Epithelial cell of prostate (primary cell): ENCODE measurements at places on chromosomes 3 and 15.

DNA sequence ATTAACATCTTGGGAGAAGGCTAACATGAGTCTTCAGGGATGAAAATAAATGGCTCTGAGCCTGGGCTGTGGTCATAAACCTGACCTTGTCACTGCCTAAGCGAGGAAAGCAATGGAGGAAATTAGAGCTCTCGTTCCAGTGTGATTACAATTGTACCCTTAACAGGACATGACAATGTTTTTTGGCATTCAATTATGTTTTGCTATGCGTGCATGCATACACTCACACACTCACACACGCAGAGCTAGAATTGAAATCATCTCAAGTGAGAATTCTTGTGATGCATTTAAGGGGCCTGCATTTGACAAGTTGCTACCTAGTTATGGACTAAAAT is 24.1 kb downstream of the ZNF80 start:
- DNase-seq = no peak

DNA sequence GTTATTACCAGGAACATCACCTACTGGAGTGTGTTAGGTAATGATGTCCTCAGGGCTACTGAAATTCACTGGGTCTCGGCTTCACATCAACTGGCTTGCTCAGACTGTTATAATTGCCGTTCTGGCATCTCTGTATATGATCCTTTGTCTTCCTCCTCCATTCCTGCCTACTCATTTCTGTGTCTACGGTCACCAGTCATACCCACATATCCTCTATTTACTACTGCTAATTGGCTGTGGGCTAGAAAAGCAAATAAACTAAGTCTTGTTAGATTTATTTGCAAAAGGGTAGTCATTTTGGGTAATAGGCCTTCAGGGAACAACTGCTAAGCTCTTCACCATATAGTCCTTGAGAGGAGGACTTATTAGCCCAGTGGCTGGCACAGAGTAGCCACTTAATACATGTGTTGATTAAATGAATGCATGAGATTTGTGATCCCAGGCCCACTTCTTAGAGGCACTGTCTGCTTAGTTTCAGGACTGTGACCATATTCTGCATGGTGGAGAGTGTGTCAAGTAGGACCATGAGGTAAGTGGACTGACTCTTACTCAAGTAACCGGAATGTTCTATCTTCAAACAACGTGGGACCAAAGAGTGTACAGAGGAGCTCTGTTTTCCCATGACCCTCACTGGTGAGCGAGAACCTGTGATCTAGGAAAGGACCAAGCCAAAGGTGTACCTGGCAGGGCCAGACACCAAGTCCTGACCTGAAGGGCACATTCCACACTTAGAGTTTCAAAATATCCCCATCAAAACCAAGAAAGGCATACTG is 13.2 kb downstream of the ZDHHC3 start:
- no peak for DNase-seq

DNA sequence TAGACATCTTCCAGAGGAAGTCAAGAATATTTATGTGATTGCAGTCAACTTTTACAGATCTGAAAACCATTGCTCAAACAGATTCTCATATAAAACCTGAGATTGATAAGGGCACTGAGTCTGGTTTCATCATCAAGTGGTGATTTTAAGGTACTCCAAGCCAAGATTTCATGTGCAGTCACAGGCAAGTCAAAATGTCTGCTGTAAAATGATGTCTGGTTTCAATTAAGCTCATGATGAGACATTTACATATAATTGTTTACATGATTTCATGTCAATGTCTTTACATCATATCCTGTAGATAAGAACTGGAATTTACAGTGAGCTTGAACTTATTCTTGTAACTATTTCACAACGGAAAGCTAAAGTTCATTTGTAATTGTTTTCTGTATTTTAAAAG is 1215.5 kb downstream of the ROBO2 start:
- no peak for DNase-seq

DNA sequence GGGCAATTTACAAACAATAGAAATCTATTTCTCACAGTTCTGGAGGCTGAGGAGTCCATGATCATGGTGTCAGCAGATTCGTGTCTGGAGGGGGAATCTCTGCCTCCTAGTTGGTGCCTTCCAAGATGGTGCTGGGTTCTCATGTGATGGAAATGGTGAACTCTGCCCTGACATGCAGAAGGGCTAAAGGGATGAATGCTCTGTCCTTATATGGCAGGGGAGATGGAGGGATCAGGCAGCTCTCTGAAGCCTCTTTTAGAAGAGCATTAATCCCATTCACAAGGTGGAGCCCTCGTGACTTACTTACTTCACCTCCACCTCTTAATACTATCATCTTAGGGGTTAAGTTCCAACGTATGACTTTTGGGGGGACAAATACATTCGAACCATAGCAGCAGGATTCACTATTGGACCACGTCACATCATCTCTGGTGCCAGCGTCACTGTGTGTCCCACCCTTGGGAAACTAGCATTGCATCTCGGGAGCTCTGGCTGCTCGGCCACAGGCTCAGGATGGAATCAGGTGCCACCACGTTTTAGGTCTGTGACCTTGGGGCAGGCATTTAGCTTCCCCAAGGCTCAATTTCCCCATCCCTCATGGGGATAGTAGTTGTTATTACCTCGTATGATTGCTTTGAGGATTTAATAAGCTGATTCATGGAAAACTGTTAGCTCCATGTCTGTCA is 53.0 kb downstream of the SV2B start:
- no peak for DNase-seq

GRCh38 chr3:148924562-148924961 is 59.5 kb downstream of the CPA3 start:
- no peak for DNase-seq

GRCh38 chr3:152376351-152377183 is 107.8 kb downstream of the MBNL1 start:
- no peak for DNase-seq

GRCh38 chr3:9077029-9077428 is 113.8 kb upstream of the RAD18 start:
- DNase-seq = no peak

- DNase-seq = no peak
Measured at GRCh38 chr3:11661827-11662226, 18.1 kb upstream of the VGLL4 start.

DNA sequence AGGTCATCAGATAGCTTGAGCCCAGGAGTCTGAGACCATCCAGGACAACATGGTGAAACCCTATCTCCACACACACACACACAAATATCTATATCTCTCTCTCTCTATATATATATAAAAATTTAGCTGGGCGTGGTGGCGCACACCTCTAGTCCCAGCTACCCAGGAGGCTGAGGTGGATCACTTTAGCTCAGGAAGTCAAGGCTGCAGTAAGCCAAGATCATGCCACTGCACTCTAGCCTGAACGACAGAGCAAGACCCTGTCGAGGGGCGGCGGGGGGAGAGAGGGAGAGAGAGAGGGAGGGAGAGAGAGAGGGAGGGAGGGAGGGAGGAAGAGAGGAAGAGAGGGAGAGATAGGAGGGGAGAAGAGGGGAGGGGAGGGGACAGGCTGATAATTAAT is 28.0 kb downstream of the PLA2G4F start:
- no peak for DNase-seq

- DNase-seq = no peak
Measured at GRCh38 chr15:73931441-73931840, 5.2 kb downstream of the LOXL1 start.

DNA sequence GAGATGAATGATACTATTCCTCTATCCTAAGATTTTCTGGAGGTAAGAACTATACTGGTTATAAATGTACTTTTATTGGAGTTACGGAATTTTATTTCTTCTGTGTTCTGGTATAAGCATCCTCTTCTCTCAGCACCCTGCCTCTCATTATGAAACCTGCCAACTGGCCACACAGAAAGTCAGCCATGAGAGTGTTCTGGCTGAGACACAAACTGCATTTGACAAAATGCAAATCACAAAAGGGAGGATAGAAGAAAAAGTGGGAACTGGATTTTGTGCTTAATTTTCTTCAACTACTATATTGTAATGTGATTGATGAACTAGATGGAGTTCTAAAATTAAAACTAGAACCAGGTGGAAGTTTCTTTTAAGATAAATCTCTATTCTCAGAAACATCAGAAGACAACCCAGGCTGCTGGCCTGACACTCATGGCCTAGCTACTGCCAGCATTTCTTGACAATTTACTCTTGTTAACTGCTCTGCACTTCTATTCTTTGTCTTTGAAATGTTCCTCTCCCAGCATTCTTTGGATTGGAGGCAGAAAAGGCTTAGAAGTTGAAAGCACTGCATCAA is 143.1 kb downstream of the WDR76 start:
- no peak for DNase-seq
